Adipocyte (in vitro differentiated cells): ENCODE measurements at places on chromosomes 12 and 14.

DNA sequence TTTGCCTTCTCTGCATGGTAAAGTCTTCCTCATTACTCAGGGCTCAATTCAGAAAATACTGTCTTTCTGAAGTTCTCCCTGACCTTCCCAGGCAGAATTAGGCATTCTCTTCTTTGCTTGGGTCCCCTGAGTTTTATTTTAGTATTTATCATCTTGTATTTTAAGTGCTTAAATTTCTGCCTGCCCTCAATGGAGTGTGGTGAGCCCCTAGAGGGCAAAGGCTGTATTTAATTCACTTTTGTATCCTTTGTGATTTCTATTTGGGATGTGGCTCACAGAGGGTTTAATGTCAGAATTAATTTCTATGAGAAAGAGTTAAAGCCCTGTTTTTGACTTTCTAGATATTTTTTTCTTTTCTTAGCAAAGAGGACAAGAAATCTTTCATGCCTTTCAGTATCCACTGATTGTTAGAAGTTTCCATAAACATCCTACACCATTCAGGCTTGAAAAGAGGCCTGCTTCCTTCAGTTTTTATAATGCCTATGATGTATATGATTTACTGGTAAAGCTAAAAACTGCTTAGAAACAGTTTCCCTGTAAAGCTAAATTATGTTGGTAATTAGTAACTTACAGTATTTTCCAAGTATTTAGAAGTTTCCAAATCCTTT is 55.6 kb upstream of the PTPRB start:
- DNase-seq = peak; percentile 47

GRCh38 chr12:88431246-88431645 is 149.0 kb downstream of the KITLG start:
- no peak for DNase-seq

DNA sequence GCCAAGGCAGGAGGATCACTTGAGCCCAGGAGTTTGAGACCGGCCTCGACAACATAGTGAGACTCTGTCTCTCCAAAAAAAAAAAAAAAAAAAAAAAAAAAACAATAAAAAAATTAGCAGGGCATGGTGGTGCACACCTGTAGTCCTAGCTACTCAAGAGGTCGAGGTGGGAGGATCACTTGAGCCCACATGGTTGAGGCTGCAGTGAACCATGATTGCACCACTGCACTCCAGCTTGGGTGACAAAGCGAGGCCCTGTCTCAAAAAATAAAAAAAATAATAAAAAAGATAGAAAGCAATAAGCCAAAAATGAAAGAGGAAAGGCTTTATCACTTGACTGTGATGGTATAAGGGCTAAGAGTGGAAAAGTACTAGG is 10.2 kb upstream of the PEBP1 start:
- DNase-seq = no peak

DNA sequence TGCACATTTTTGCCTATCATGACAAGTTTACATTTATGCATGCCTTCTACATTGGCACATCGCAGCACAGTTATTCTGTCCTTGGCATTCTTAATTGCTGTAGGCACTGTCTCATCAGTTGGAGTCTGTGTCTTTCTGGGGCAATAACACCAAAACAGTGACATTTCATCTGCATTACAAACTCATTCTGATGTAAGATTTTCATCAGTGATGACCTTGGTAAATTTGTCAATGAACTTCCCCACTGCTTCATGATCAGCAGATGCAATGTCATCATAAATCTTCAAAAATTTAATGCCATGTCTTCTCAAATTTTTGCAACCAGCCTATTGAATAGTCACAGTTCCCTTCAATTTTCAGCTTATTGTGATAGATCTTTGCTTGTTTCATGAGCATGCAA is 85.5 kb downstream of the CAPZA3 start:
- DNase-seq = no peak

GRCh38 chr12:62694632-62695031 is 228.0 kb downstream of the MON2 start:
- DNase-seq = no peak

DNA sequence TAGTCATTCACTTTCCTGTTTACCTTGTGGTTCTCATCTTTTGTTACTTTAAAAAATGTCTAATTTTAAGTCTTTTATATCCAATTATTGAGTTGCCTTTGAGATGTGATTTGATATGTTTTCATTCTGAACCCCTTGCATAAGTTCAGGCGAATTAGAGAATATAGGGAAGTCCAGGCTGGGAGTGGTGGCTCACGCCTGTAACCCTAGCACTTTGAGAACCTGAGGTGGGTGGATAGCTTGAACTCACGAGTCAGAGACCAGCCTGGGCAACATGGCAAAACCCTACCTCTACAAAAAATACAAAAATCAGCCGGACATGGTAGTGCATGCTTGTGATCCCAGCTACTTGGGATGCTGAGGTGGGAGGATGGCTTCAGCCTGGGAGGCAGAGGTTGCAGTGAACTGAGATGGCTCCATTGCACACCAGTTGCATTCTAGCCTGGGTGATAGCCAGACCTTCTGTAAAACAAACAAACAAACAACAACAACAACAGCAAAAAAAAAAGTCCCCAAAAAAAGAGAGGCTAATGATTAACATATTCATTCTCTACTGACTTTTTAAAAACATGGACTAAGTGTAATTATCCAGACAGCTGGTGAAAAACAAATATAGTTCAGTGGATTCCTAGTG is 451.1 kb upstream of the RGS6 start:
- no peak for DNase-seq

DNA sequence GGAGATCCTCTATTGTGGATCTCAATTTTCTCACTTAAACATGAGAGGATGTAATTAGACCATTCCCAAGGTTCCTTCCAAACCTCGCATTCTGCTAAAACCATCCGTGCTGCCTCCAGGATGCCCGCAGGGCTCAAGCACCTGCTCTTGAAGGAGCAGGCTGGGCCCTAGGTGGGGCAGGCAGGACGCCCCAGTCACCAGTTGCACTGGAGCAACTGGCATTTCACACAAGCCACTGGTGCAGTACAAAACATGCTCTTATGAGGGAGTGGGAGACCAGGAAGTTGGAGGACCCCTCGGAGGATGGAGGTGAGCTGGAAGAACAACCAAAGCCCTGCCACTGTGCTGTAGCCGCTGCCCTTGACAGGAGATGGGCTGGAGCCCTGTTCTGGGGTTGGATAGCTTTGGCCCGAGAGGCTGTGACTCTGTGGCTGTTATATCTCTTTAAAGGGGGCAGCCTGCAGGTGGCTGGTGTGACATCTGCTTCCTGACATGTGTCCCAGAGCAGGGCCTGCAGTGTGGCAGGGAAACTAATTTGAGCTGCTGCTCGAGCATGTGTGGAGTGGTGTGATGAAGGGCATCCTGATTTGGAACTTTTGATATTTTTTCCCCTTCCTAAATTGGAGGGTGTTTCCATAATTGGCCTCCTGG is 122.2 kb downstream of the CRACR2A start:
- no peak for DNase-seq

- DNase-seq = peak; percentile 23
Measured at GRCh38 chr14:75399843-75400775, 27.7 kb upstream of the JDP2 start.

DNA sequence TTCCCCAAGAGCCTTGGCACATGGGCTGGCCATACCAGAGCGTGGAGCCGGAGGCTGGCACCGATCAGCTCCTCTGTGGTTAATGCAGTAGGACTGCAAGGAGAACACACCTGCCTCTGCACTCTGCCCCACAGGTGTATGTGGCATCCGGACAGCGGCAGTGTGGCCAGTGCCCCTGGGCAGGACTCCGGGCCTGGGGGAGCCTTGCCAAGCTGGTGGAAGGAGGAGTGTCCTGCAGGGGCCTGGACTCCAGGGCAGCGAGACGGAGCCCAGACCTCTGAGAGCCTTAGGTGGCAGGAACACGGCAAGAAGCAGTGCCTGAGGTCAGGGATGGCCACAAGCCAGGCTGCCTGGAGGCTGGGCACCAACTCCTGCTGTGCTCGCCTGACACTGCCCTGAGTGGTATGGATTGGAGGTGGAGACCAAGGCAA is 5.3 kb upstream of the BEGAIN start:
- no peak for DNase-seq

GRCh38 chr12:661720-662486 is 1.3 kb downstream of the NINJ2 start:
- no peak for DNase-seq
